ENCODE measurements at places on chromosomes 5 and 9. TPM values are rescaled to one million over a fixed set of nuclear protein-coding genes. Genes with fewer than 3 reads are reported as not detected.

The PRUNE2 gene
- total RNA-seq = 13.2 TPM

The PRLR gene
- total RNA-seq = 2.5 TPM

The TLX3 gene
- total RNA-seq = not detected

The MSX2 gene
- total RNA-seq = 0.38 TPM

The NFIL3 gene
- 11.9 TPM for total RNA-seq

The KCTD16 gene
- 0.10 TPM for total RNA-seq

The SOHLH1 gene
- not detected for total RNA-seq

The ARSK gene
- 12.8 TPM for total RNA-seq

The ROPN1L gene
- 0.73 TPM for total RNA-seq

The ARL15 gene
- 22.5 TPM for total RNA-seq

The GRIN3A gene
- 0.04 TPM for total RNA-seq

The SLCO6A1 gene
- 0.54 TPM for total RNA-seq

The ENC1 gene
- total RNA-seq = 13.2 TPM

The ADGRV1 gene
- 62.3 TPM for total RNA-seq

The CD14 gene
- 0.48 TPM for total RNA-seq

The SH3GL2 gene
- 4.9 TPM for total RNA-seq

The DRD1 gene
- 0.19 TPM for total RNA-seq

The GARIN3 gene
- not detected for total RNA-seq

All from H1 (cell line).